ENCODE measurements at places on chromosomes 2 and 18. TPM values are rescaled to one million over a fixed set of nuclear protein-coding genes. Genes with fewer than 3 reads are reported as not detected.

TMEM198 gene
- 6.0 TPM for total RNA-seq

EEF1B2 gene
- total RNA-seq = 559 TPM

SPATA3 gene
- not detected for total RNA-seq

NT5C1B gene
- total RNA-seq = not detected

SH3RF3 gene
- 8.0 TPM for total RNA-seq

SPC25 gene
- 0.47 TPM for total RNA-seq

DNA sequence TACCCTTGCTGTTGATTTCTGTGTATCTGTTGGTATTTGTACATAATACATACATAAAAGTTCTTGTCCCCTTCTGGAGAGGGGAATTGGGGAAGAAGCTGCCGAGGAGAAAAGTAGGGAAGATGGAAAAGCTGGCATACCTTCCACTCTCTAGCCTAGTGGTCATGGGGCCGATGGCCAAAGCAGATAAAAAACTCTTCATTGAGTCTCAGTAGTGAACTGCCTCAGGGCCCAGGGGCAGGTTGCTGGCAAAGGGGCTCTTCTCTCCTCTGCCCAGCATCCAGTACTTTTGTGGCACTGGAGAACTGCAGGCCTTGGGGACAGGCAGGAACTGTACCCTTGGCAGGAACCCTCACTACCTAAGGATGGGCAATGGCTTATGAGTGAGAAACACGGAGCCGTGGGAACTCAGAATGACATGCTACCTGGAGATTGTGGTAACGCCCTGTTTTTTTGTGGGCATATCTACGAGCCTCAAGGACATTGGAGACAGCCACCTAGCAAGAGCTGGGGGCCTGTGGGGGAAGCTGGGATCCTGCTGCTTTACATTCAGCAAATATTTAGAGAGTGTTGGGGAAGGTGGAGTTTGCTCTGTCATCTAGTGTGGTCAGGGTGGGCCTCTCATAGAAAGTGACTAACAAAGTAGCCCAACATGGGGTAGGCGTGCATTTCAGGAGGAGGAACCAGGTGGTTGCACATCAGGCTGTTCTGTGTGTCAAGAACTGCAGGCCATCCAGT, 22.6 kb upstream of the ITGB6 start:
- DNase-seq = no peak

DNA sequence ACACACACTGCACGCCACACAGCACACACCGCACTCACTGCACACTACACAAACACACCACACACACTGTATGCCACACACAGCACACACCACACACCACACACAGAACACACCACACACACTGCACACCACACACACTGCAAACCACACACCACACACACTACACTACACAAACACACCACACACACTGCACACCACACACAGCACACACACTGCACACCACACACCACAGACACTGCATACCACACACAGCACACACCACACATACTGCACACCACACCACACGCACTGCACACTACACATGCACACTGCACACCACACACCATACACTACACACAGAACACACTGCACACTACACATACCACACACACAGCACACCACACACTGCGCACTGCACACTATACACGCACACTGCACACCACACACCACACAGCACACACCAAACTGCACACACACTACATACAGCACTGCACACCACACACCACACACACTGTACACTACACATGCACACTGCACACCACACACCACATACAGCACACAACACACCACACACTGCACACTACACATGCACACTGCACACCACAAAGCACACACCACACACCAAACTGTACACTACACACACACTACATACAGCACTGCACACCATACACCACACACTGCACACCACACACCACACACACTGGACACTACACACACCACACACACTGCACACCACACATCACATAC, 59.6 kb downstream of the ASB1 start:
- no peak for DNase-seq

GRCh38 chr18:63207835-63208234, 111.7 kb downstream of the BCL2 start:
- DNase-seq = no peak

- DNase-seq = no peak
Observed at GRCh38 chr2:119366161-119366648, 429 bp downstream of the C2orf76 start.

DNA sequence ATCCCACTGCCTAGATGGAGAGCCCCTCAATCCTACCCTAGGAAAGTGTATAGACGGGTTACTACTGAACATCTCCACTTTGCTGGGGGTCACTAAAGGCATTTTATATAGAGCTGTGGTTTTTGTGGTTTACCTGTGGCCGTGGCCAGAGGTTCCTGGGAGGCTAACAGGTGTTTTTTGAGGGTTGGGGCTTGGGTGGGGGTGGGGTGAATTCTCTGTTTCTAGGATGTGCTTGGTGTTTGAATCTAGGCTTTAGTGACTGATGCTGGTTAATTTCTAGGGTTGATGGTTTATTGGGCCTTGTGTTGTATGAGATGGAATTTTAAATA, 7.7 kb downstream of the HOXD8 start:
- DNase-seq = no peak

DNA sequence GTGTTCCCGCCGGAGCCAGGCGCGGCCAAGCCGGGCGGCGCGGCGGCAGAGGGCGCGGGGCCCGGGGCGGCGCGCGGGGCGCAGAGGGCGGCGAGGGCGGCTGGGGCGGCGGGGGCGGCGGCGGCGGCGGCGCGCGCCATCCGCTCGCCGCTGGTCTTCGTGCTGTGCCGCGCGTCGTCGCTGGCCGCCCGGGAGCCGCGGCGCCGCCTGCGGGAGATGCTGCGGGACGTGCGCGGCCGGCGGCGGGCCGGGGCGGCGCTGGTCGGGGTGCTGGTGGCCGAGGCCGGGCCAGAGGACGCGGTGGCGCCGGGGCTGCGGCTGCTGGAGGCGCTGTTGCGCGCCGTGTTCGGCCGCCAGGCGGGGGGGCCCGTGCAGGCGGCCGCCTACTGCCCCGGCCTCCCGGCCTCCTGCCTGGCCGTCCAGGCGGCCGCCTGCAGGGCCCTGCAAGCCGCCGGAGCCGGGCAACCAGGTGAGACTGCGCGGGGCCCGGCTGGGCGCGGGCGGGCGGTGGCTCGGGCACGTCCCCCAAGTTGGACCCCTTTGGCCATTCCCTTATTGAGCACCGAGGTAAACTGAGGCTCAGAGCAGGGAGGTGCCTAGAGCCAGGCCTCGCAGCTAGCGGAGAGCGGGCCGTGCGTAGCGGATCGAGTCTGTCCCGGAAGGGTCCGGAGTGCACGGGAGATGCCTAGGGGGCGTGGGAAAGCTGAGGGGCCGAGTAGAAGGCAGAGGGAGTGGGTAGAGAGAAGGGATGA, 584 bp downstream of the C2orf72 start:
- DNase-seq = no peak

- no peak for DNase-seq
Observed at GRCh38 chr2:160816916-160817499, 323.4 kb upstream of the RBMS1 start.

- DNase-seq = no peak
Observed at GRCh38 chr2:161709428-161709827, 85.2 kb downstream of the SLC4A10 start.

DNA sequence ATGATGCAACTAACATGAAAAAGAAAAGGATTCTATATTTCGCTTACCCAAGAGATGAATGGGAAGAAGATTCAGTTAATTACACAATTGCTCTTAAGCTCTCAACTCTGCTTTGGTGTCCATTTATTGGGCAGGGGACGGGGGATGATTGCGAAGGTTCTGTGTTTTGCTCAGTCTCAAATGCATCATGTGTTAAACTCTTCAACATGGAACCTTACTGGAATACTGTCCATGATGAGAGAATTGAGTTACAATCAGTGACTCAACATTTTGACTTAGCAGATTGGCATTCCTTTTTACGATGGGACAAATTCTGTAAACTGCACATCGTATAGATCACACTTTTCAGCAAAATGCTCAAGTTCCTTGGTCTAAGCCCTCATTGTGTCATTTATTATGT, 135.6 kb downstream of the RBMS1 start:
- DNase-seq = no peak

DNA sequence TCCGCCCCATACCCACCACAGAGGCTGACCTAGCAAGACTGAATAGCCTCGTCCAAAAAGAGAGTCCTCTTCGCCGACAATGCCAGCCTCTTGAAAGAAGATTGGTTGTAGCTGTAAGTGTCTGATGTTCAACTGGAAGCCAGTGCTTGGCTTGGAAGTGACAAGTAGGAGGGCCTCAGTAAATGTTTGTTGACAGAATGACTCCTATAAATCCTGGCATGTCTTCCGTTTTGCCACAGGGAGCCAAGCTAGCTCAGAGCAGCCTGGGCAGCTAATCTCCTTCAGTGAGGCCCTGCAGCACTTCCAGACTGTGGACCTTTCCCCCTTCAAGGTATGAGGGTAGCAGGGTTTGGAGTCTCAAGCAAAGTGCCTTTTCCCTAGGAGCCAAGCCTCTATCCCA, 14.9 kb downstream of the ELMOD3 start:
- DNase-seq = no peak

- DNase-seq = no peak
Observed at GRCh38 chr2:215961981-215962380, 51.4 kb downstream of the MREG start.

All from ureter (tissue), 1 donor.